ENCODE measurements at places on chromosomes 1 and 21.
A peak's percentile ranks its signal among the peaks of the same experiment; 100 is the strongest.

- DNase-seq = peak; percentile 13
Observed at GRCh38 chr1:25031601-25031965, 101.5 kb upstream of the RUNX3 start.

DNA sequence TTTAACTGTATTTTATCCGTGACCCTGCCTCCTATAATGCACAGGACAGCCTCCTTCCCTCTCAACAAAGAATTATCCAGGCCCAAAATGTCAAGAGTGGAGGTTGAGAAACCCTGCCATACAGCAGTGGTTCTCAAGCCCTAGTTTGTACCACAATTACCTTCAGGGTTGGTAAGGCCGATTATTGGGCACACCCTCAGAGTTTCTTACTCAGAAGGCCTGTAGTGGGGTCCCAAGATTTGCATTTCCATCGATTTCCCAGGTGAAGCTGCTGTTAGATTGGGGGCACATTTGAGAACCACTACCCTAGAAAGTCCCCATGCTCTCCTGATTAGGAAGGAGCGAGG lies 400 bp upstream of the PGBD2 start:
- no peak for DNase-seq

DNA sequence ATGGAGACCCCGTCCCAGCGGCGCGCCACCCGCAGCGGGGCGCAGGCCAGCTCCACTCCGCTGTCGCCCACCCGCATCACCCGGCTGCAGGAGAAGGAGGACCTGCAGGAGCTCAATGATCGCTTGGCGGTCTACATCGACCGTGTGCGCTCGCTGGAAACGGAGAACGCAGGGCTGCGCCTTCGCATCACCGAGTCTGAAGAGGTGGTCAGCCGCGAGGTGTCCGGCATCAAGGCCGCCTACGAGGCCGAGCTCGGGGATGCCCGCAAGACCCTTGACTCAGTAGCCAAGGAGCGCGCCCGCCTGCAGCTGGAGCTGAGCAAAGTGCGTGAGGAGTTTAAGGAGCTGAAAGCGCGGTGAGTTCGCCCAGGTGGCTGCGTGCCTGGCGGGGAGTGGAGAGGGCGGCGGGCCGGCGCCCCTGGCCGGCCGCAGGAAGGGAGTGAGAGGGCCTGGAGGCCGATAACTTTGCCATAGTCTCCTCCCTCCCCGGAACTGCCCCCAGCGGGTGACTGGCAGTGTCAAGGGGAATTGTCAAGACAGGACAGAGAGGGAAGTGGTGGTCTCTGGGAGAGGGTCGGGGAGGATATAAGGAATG lies 505 bp downstream of the LMNA start:
- no peak for DNase-seq

DNA sequence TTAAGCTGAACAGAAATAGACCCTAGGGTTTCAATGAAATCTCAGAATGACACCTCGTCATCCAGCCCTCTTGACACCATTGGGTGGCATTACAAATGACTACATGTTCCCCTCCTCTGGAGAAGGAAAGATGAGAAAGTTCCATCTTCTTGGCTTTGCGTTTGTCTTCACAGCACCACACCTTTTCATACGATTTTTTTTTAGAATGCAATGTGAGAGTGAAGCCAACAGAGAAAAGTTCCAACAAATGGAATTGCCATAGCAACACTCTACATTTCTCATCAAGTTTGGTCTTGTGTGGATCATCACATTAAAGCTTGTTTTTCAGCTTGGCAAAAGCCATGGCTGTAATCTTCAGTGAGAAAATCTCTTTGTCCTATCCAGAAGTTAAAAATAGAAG lies 183.4 kb upstream of the SNX7 start:
- no peak for DNase-seq

DNA sequence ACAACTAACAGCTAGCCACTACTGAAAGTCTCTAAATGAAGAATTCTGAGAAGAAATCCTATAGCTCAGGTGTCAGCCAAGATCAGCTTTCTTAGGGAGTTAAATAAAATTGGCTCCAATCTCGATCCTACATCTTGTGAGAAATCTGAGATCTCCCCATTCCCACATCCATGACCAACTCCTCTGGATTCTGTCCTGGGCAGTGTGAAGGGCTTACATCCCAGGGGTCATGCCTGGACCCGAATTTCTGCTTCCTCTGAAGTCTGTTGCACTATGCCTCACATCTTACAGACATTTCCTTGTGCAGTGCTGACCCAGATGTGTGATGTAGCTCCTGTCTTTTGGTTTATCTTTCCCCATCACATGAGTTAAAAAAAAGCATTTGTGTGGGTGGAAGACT lies 4.8 kb upstream of the TNN start:
- no peak for DNase-seq

DNA sequence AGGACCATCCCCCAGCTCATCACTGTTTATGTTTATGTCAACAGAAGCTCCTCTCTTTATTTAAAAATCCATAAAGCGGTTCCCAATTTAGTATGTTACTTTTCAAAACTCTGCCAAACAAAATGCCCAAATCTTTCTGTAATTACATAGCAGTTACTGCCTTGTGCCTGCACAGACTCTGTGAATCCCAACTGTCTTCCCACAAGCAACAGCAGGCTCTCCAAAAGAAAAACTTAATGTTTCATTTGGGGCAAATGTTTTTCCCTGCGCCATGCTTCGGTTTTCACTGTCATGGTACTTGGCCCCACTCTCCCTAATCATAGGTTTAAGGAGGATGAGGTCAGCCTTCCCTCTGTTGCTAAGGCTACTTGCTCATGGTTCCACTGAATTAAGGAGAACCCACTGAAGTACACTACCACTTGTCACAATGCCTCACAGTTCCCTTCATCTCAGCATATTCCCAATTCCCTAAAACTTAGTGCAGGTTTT lies 4.6 kb downstream of the COLGALT2 start:
- no peak for DNase-seq

DNA sequence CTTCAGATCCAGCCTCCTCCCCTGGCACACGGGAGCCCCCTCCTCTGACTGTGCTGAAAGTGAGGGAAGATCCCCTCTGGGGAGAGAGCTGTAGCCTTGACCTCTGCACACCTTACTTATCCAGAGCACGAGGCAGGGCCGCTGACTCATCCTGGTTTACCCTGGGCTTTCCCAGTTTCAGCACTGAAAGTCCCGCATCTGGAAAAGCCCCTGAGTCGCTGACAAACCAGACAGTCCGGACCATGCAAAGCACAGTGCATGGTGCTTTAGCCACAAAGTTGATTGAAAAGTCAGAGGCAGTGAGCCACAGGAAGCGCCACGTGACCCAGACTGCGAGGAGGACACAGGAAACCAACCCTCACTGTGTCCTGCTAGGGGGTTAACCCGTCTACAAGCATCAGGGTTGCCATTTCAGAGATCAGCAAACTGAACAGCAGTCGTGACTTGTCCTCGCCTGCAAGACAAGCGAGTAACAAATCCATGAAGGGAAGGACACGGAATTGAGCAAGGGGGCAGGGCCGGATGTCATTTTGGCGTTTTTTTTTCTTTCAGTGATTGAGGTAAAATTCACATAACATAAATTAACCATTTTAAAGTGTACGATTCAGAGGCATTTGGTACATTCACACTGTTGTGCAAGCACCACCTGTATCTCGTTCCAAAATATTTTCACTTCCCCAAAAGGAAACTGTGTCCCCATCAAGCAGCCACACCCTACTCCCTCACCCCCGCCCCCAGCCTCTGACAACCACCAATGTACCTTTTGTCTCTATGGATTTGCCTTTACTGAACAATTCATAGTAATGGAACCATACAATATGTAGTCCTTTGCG lies 19.9 kb upstream of the IFNGR2 start:
- peak; percentile 55 for DNase-seq

DNA sequence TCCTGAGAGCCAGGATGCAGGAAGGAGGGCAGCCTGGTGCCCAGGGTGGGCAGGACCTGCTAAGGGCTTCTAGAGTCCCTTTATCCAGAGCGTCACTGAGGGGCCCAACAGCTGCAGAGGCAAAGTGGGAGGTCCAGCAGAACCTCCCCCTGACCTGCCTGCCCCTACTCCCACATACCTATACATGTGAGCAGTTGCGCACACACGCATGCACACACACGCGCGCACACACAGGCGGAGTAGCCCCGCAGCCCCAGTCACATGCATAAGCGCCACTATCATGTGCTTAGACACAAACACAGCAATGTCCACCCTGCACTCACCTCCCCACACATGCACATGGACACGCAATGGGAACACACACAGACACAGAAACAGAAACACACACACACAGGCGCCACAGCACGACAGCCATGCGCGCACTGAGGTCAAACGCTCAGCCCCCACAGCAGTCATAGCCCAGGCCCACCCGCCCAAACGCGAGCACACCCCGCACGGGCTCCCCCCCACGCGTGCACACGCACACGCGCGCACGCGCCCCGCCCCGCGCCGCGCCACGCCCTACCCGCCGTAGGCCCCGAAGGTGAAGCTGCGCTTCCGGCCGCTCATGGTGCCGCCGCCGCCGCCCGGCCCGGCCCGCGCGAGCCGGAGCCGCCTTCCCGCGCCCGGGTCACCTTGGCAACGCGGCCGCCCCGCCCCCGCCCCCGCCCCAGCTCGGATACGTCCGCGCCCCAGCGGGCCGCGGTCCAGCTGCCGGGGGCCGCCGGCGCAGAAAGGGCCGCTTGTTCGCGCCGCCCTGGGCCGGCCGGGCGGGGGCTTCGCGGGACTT lies 17.7 kb downstream of the RAP1GAP start:
- DNase-seq = no peak

- no peak for DNase-seq
Observed at GRCh38 chr1:23210351-23210785, 6.9 kb downstream of the HTR1D start.
